Stimulated activated CD4-positive, alpha-beta T cell treated with anti-CD3 and anti-CD28 coated beads, Interleukin-15, amount 100 ng/mL, for 48 hours (primary cell): ENCODE measurements at places on chromosomes 2 and 18.
A peak's percentile ranks its signal among the peaks of the same experiment; 100 is the strongest.

- no peak for DNase-seq
Observed at GRCh38 chr2:26740346-26740745, 23.7 kb upstream of the SLC35F6 start.

DNA sequence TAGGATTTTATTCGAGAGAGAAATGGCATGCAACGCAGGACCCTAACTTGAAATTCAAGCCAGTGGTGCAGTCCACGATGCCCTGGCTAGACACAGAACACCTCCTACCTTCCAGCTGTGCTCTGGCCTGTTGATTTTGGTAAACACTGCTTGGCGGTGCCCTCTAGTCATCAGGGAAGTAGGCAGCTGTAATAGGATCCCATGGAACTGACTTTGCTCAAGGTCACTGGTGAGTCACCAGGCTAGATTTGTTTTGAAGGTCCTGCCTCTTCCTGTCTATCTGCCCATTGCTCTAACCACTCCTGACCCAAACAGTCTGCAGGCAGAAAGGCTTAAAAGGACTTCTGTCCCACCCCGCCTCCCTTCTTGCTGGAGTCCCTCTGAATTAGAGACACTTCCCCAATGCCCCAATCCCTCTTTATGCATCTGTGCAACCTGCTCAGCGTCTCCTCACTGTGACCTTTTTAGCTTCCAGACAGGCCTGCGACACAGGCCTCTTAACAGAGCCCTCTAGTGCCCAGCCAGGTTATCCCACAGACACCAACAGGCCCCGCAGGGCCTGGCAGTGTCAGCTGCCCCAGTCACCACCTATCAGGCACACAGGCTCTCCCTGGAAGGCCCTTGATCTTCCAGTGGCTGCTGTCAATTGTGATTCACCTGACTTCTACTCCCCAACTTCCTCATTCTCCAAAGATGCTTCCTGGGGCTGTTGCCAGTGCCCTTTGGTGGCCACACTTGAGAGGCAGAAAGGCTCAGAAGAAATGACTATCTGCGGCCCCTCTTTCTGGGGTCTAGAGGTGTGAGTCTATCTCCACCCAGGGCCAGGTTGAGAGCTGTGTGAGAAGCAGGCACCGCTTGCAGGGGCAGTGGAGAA, 5.2 kb downstream of the TMEM127 start:
- DNase-seq: peak; percentile 4

GRCh38 chr2:102137138-102137537, 5.4 kb upstream of the IL1R1 start:
- DNase-seq: peak; percentile 47

DNA sequence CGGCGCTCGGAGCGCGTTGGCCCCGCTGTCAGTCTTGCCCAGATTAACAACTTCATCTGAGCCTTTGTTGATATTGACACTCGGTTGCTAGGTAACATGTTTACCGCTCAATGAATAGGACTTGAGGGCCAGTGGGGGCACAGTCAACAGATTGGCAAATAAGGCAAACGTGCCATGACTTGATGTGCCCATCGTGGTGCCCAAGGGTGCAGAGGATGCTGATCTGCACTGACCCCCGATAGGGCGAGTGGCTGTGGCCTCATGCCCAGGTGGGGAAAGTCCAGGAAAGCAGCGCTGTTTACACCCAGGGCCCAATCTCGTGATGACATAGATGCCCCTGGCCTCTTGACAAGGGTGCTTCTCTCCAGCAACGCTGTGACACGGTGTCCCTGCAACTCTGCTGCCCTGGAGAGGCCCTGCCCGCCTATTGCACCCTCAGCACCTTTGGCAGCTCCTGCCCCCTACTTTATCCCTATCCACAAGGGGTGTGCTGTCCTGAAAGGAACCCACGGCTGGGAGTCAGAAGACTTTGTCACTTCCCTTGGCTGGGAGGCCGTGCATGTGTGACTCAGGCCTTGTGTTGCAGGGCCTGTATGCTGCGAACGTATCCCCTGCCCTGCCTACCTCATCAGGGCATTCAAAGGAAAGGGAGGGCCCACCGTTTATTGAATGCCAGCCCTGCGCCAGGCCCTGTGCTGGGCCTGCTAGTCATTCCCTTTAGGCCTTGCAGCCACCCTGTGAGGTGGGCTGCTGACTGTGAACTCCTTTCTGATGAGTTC, 158.0 kb downstream of the INHBB start:
- DNase-seq: no peak

DNA sequence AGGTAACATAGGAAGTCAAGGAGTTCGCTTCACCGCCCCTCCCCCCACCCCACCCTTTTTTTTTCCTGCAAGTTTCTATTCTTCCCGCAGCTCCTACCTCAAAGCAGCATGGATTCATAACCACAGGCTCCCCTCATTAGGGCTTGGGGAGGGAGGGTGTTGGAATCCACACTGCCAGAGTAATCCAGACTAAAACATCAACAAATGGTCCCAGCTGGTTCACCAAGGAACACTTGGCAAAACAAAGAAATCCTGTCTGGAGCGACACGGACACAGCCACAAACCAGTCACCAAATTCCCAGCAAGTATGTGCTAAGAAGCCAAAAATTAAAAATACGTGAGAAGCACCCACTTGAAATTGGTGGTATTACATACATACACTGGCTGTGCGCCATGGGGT, 106.9 kb upstream of the PPP1CB start:
- no peak for DNase-seq
